ENCODE measurements at places on chromosomes 7 and 10. TPM values are rescaled to one million over a fixed set of nuclear protein-coding genes. Genes with fewer than 3 reads are reported as not detected.

COL26A1 gene
- total RNA-seq: not detected

OR9A2 gene
- not detected for total RNA-seq

RBM20 gene
- not detected for total RNA-seq

STEAP1B gene
- 55.4 TPM for total RNA-seq

INA gene
- 0.40 TPM for total RNA-seq

CFAP46 gene
- 0.75 TPM for total RNA-seq

PLA2G12B gene
- not detected for total RNA-seq

STN1 gene
- 15.3 TPM for total RNA-seq

HNRNPA2B1 gene
- total RNA-seq: 703 TPM

DOCK1 gene
- 78.7 TPM for total RNA-seq

EVX1 gene
- not detected for total RNA-seq

MDFIC gene
- total RNA-seq: 14.2 TPM

All from endothelial cell of umbilical vein (primary cell).